Stimulated activated CD8-positive, alpha-beta memory T cell treated with anti-CD3 and anti-CD28 coated beads, Interleukin-4, amount 100 ng/mL, for 1 hour (primary cell): ENCODE measurements at places on chromosomes 5 and 9.

- DNase-seq = no peak
These were observed 45.1 kb downstream of the BNC2 start for GRCh38 chr9:16825331-16825725.

DNA sequence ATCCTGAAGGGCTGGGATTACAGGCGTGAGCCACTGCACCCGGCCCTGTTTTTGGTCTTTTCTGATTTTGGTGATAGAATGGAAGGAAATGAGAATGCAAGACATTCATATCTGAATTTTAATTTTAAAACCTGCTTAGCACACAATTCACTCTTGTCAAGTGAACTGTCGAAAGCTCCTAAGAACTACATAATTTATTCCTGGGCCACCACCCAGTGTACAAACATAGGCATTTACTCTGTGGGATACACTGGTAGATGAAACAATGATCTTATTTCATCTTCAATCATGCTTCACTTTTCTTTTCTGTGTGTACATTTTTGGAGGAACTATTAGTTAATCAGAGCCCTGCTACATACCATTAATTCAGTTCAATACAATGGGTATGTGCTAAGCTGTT lies 227.3 kb downstream of the EBF1 start:
- no peak for DNase-seq

DNA sequence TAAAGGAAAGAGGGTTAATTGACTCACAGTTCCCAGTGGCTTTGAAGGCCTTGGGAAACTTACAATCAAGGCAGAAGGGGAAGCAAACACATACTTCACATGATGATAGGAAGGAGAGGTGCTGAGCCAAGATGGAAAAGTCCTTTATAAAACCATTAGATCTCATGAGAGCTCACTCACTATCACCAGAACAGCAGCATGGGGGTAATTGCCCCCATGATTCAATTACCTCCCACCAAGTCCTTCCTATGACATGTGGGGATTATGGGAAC lies 99.7 kb downstream of the PTTG1 start:
- no peak for DNase-seq

DNA sequence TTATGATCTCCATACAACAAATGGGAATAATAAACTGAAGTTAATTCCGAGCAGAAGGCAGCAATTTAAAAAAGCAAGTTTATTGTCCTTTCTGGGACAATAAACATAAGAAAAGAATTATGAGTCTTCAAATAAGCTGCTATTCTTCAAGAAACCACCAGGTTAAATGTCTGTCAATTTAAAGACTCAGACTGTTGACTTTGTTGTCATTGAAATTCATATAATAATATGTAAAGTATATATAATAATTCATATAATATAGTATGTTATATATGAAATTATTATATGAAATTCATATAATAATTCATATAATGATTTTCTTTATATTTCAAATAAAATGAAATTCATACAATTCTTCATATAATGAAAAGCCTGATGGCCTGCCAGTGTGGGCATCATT lies 497.5 kb upstream of the RGMB start:
- no peak for DNase-seq

GRCh38 chr9:137149942-137150616 lies 11.1 kb downstream of the GRIN1 start:
- DNase-seq = no peak

GRCh38 chr5:90201923-90202322 lies 207.6 kb downstream of the CETN3 start:
- no peak for DNase-seq

DNA sequence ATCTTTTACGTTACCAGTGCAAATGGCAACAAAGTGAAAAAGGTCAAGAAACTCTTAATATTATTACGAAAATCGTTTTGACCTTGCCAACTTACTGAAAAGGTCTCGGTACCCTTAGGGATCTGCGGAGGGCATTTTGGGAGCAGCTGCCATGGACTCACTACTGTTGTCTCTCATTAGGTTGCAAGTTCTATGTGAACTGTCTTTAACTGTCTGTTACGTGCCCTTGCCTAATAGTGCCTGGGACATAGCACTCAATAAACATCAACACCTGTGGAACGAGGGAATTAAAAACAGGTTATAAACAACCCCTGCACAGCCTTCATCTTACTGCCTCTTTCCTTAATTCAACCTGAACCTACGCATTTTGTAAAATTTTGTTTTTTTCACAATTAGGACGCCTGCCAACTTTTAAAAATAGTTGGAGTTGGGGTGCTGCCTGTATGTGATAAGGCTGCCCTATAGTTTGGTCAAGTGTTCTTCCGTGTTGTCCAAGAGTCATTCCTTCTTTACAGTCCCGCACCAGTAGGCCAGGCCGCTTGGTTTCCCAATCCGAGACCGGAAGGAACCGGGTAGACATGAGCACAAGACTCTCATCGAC lies 527 bp upstream of the SREK1 start:
- DNase-seq = no peak

- no peak for DNase-seq
These were observed 1785.9 kb upstream of the WWC1 start for GRCh38 chr5:166505544-166505943.

DNA sequence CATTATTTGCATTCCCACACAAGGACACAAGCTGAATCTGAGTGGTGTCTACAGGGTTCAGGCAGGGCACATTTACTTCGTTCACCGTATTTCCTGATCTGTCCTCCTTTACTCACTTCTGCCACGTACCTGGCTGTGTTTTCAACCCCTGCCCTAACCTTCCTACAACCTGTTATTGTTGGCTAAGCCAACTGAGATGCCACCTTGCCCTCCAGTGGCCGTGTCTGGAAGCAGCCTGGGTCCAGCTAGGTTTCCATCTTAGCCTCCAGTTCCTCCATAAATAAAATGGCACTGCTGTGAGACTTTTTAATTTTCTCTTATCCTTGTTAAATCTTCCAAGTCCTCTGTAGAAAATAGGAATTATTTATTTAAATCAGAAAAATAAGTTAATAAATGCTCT lies 64.8 kb downstream of the ATP10B start:
- no peak for DNase-seq

DNA sequence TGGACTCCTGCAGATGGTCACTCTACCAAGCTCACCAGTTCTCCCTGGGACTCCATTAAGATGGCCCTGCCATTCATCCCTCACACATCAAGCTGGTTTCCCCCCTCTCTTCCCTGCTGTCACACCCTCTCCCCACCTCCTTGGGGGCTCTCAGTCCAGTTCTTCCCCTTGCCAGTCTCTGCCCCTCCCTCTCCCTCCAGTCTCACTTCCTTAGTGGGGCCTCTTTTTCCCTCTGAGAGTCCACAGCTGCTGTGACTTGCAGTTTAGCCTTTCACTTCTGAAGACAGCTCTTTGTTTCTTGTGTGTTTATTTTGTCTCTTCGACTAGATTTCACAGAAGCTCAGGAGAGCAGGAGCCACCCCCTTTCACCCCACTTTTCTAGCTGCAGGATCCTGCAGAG lies 10.5 kb downstream of the DOCK2 start:
- DNase-seq = no peak

DNA sequence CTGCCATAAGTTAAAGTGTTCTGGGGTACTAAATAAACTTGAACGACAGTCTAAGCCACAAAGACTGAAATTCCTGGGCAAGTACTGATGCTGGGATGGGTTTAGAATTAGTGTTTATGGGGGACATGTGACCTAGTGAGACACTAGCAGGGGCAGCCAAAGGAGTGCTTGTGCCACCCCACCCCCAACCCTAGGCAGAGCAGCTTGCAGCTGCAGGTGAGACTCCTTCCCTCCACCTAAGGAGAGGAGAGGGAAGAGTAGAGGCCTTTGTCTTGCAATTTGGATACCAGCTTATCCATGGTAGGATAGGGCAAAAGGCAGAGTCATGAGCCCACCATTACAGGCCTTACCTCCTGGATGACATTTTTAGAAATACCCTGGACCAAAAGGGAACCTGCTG lies 28.7 kb upstream of the PDE4D start:
- no peak for DNase-seq

DNA sequence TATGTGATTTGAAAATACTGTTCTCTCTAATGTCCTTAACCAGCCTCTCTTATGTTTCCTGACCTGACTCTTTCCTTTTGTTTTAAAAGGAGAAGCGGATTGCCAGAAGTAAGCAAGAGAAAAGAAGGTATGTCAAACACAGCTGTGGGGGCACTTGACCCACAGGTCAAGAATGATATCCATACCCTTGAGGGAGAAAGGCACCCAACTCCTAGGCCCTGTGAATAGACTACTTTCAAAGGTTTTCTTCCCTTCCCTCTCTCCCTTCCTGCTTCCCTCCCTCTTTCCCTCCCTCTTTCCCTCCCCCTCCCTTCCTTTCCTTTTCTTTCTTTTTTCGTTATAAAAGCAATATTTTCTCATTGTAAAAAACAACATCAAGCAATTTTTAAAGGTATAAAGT lies 306.8 kb downstream of the TRPM3 start:
- DNase-seq = no peak

GRCh38 chr9:36116593-36116992 lies 19.9 kb upstream of the GLIPR2 start:
- no peak for DNase-seq

DNA sequence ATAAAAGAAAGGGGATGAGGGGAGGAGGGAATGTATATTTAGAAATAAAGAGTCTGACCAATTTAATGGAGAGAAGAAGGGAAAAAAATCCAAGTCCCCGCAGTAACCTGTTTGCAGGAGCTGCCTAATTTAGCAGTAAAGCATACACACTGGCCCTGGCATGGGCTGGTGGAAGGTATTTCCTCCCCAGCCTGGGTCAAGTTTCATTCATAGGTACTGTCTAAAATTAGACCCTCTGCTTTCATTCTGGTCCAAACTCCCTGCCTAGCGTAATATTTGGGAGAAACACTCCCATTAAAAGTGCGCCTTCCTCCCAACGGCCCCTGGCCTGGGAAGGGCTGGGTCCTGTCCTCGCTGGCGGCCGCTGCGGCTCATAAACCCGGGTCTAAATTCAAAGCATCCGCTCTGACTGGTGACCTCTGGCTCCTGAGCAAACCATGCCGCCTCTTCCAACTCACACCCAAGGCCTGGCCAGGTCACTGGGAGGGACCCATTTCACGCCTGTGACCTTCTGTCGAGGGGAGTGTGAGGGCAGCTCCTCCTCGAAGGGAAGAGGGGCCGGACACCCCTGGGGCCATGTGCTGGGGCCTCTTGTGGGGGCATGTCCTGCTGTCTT lies 123.2 kb downstream of the FGF18 start:
- no peak for DNase-seq

GRCh38 chr5:142432369-142432863 lies 107.6 kb upstream of the SPRY4 start:
- DNase-seq = no peak

DNA sequence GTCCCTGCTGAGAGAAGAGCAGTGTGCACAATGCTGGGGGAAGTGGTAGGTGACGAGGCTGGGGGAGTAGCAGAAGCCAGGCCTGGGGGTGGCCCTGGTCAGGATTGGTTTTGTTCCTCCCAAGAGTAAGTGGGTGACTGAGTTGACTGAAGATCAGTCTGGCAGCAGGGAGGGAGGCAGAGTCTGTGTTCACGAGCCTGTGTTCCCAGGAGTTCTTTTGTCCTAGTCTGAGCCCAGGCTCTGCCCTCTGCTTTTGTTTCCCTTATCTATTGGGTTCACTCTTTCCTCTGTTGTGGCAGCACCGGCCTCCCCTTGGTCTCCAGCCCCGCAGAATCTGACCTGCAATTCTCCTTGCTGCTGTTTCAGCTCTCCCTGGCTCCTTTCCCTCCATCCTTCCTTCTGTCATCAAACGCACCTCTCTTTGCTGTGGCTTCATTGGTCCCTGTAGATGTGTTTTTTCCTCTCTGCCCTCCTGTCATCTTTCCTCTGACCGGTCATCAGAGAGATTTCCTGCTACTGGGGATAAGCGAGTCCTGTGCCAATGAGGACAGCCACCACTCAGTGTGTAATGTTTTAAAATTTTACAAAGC lies 607.4 kb downstream of the KIF4B start:
- DNase-seq = no peak

DNA sequence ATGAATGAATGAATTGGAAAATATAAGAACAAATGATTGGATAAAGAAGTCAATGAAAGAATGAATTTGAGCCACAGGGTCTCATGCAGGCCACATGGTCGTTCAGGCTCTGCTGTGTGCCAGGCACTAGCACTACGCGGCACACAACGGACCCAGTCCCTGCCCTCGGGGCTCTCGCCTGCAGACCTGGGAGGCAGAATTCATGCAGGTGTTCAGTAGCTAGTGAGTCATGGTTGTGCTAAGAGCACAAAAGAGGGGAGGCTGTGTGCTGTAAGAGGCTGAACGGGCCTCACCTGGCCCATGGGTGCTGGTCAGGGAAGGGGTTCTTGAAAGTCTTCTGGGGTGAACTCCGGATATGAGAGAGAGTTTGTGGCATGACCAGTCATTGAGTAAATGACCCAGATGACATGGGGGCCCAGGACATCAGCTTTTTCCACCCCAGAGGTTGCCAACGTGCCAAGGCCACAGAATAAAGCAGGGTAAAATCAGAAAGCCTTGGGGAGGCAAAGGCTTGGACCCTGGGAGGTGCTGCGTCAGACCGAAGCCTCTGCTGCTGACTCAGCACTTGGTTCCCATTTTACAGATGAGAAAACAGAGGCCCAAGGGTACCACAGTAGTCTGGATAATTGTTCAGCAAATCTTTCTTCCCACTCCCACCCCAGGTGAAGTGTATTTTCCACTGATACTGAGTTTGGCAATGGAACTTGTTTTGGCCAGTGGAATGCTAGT lies 264.3 kb upstream of the MVB12B start:
- DNase-seq = no peak

GRCh38 chr5:139839232-139839815 lies 43.7 kb downstream of the PSD2 start:
- DNase-seq = no peak

- DNase-seq = no peak
These were observed 133.5 kb downstream of the CD180 start for GRCh38 chr5:67063055-67063454.
